Eye (tissue), 1 donor: ENCODE measurements at places on chromosomes 3 and 15.

- no peak for DNase-seq
Observed at GRCh38 chr3:94117729-94118128, 54.9 kb downstream of the NSUN3 start.

- no peak for DNase-seq
Observed at GRCh38 chr3:24645047-24645446, 150.4 kb upstream of the THRB start.

GRCh38 chr3:13598926-13599886, 50.3 kb downstream of the FBLN2 start:
- no peak for DNase-seq

DNA sequence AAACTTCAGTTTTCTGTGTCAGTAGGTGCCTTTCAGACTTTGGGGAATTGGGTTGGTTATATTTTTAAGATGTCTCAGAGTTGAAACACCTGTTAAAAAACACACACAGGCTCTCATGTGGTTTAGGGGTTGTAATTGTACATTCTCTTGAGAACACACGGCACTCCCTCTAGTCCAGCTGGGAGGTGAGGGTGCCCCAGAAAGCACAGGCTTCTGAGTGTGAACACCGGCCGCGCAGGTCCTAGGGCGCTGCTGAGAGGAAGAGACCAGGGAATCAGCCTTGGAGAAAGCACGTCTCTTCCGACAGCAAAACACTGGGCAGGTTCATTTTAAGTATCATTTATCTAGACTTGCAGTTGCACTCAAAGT, 68.0 kb upstream of the RPL35A start:
- DNase-seq = no peak

DNA sequence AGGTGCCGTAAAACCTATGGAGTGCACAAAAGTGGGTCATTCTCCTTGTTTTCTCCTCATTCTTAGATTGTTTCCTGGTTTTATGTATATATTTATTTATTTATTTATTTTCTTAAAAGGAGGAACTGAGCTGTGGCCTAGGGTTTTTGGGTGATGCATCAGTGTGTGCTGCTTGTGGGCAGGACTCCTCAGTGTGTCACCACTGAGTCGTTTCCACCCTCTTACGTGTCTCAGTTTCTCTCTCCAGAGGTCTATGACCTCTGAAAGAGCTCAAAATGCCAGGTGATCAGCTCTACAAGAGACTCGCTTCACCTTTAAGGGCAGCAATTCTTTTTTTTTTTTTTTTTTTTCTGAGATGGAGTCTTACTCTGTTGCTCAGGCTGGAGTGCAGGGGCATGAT, 72.9 kb downstream of the CD200 start:
- no peak for DNase-seq

DNA sequence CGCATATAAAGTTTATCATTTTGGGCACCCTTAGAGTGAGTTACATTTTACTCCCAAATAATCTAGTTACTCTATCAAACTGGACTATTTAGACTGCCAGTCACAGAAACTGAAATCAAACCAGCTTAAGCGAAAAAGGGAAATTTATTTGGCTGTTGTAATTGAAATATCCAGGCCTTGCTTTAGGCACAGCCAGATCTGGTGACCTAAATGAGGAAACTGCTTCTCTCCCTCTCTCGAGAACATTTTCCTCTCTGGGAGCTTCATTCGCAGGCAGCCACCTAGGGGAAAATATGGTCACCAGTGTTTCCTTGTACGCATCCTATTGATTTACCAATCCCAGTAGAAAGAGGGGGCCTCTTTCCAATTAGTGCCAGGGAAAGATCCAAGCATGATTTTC, 175.3 kb upstream of the MITF start:
- no peak for DNase-seq

GRCh38 chr15:33822479-33822878, 145.8 kb upstream of the CHRM5 start:
- DNase-seq = peak; percentile 54

GRCh38 chr3:129758306-129758705, 135.2 kb downstream of the TMCC1 start:
- no peak for DNase-seq
